ENCODE measurements at places on chromosomes 13 and 19. TPM values are rescaled to one million over a fixed set of nuclear protein-coding genes. Genes with fewer than 3 reads are reported as not detected.

DNA sequence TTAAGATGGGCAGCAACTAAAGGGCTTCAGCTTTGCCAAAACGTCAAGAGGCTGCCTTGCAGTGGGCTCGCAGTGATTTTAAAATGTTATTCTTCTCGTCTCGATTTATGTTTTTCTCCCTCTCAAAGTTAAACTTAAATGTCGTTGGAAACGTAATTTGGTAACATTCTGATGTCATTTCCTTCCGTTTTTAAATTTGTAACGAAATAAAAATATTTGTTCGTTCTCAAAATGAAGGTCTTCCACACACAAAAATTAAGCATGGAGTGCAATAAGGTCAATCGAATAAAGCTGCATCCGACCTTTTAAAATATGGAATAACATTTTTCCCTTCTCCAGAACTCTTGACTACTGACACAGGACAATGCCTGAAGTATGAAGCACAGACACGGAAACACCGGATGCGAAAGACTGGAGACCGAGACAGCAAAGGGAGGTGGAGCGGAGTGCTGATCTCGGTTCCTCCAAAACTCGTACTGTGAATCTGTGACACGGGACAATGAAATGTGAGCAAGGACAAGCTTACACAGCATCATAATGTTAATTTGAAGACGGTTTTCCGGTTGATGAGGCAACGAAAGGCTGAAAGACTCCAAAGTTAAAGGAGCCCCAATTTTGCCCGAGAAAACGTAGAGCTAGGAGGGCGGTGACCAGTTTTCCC, 850 bp downstream of the MTMR6 start:
- no peak for DNase-seq

DNA sequence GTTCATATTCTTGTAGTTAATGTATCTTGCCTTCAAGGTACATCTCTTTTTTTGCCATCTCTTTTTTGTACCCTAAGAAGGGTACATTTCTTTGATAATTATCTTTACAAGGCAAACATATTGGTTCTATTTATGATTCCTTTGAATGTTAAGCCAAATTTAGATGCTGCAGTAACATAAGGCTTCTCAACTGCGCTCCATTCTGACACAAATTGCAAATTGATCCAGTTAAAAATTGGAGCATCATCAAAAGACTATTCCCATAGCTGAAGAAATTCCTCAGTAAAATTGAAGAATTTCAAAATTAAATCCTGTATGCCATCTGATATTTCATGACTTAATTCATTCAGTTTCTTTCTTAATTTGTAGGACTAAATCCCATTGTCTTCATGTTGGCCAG, 2.7 kb upstream of the ZNF780A start:
- DNase-seq, result no peak

GRCh38 chr13:50923272-50923671, 13.7 kb downstream of the RNASEH2B start:
- no peak for DNase-seq

- no peak for DNase-seq
Observed at GRCh38 chr13:89227356-89227755, 1556.2 kb downstream of the SLITRK5 start.

Gene ADGRE1
- total RNA-seq, result not detected
